Activated CD4-positive, alpha-beta T cell treated with anti-CD3 and anti-CD28 coated beads for 48 hours (primary cell): ENCODE measurements at places on chromosomes 3 and 15.

DNA sequence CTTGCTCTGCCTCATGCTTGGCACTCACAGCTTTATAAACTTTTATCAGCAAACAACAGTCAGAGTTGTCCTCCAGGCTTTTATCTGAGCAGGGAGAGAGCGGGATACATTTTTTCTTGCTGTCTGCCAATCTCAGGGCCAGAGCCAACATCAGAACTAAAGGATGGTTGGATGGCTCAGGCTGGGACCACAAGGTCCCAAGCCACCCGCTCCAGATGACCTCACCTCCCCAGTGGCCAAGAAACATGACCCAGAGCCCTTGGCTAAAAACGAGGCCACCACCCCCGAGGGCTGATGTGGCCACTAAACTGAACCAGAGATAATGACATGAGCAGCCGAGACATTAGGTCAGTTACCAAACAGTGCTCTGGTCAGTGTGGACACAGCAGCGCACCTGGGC, 18.8 kb upstream of the SPATA12 start:
- DNase-seq, result no peak

- DNase-seq, result no peak
Observed at GRCh38 chr3:117407317-117407716, 697.7 kb downstream of the TUSC7 start.

DNA sequence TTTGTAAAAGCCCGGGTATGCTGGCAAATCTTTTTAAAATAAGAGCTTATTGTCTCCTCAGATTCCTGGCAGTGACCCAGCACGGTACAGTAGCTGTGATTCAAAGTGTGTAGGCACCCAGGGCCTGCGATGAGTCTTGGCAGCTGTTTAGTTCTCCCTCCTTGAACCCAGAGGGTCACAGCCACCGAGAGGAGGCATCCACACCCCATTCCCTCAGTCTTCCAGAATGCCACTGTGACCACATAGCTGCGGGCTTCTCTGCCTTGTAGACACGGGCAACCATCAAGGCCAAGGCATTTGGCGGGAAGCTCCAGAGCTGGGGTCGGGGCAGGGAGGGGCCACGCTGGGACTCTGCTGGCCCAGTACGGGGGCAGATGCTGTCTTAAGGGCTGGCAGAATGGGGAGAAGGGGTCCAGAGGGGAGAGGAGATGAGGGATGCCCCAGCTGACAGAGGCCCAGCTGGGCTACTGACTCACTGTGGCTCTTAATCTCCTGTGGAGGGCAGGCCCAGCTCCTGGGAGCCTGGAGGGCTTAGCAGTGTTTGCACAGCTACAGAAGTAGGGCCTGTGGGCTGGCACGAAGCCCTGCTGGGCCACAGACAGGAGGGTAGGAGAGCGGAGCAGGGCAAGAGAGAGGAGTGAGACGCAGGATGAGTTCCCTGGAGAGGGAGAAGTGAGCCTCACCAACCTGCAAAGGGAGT, 68.8 kb upstream of the DLG1 start:
- DNase-seq, result no peak

DNA sequence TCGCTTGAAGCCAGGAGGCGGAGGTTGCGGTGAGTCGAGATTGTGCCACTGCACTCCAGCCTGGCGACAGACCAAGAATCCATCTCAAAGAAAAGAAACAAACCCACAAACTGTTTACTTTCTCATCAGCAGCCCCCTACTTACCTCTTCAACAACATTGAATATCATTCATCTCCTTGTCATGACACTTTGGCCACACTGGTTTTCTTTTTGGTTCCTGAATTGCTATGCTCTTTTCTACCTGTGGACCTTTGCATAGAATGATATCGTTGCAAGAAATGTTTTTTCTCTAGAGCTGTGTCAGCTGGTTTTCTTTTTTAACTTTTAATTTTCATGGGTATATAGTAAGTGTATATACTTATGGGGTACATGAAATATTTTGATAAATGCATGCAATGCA, 82.4 kb downstream of the CD200 start:
- no peak for DNase-seq

GRCh38 chr3:126355777-126356372, 1.3 kb downstream of the KLF15 start:
- no peak for DNase-seq

DNA sequence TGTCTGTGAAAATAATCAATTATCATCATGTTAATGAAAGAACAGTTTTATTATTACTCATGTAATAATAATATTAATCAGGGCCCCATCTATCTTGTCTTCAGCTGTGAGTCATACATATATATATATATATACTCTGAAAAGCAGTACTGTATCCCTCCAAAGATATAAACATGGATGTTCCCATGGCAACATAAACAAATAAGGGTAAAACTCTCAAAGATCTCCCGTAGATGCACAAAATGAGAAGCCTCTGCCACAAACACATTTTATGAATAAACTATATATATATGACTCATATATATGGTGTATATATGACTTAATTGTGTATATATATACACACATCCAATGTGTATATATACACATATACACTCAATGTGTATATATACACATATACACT, 163.8 kb upstream of the ARHGEF26 start:
- DNase-seq, result no peak

DNA sequence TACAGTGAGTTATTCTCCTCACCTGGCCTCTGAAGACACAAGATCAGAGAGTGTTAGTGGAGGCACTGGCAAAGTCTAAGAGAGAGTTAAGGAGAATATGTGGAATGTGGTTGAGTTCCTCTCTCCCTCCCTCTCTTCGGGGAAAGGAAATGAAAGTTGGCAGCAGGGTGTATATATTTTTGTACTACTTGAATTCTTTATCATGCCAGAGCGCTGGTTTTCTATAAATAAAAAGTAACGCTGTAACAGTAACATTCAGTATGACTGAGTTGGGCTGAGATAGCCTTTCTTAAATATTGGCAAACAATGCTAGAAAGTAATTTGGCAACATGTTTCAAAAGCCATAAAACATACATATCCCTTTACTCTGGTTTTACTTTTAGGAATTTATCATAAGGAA, 77.5 kb upstream of the TNFAIP8L3 start:
- no peak for DNase-seq

- DNase-seq, result no peak
Observed at GRCh38 chr3:196652961-196653795, 13.7 kb downstream of the NRROS start.

GRCh38 chr15:47507221-47507985, 209.9 kb upstream of the SEMA6D start:
- no peak for DNase-seq

DNA sequence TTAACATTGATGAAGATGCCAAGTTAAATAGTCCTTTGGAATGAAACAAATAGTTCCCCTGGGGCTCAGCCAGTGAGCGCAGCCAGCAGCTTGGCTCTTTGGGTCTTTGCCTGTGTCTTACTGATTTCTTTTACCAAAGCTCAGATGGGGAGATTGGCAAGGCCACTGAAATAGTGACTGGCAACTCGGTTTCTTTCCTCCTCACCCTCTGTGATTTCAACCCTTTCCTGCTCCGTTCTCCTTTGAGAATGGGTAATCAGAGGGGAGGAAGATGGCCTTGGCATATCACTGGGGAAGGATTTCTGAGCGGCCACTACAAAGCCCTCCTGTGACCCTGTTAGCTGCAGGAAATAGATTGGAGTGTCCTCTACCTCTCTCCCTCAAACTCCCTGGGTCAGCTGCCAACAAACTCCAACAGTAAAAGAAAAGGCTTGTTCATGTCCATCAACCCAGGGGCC, 337.1 kb upstream of the LRRFIP2 start:
- no peak for DNase-seq

- DNase-seq, result no peak
Observed at GRCh38 chr15:28974142-28974541, 88.4 kb downstream of the APBA2 start.

DNA sequence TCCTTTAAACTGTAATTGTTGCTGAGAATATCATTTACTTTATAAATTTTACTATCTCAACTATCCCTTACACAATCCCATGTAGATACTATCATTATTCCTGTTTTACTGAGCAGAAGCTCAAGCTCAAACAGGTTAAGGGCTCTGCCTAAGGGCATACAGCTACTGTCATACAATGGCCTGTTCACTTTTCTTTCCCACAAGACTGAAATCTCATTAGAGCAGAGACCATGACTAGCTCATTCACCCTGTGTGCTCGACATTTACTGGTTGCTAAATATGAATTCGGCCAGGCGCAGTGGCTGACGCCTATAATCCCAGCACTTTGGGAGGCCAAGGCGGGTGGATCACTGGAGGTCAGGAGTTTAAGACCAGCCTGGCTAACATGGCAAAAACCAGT, 1.6 kb upstream of the MESP2 start:
- DNase-seq, result no peak

- no peak for DNase-seq
Observed at GRCh38 chr15:67504796-67505195, 16.1 kb upstream of the C15orf61 start.

DNA sequence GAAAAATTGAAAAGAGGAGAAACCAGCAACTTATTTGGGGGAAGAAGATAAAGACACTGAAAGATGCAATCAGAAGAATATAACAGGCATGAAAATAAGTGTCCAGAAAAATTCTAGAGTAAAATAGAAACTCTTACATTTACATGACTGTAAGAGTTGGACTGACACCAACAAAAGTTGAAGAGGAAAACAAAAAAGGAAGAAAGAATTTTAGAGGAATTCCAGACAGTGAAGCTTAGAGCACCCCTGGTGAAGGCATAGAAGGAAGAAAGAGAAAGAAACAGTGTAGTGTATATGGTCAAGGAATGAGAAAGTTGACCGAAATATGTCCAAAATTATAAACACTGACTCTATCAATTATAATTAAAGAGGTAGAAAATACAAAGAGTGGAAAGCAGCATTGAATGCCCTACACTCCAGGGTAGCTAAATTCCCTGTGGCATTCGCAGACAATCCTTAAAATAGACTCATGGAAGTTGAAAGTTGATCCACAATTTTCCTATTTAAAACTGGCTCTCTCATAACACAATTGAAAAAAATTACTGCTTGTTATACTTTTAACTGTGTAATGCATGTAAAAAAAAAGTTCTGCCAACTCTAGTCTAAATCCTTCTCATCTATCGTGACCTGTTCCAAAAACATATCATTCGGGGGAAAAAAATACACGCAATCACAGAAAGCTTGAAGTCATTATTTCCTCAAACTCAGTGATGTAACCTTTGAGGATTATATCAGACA, 102.6 kb upstream of the ABI3BP start:
- no peak for DNase-seq

- peak; percentile 47 for DNase-seq
Observed at GRCh38 chr3:143119974-143120715, 574 bp downstream of the CHST2 start.

- no peak for DNase-seq
Observed at GRCh38 chr3:104628185-104628789, 738.4 kb upstream of the ALCAM start.

DNA sequence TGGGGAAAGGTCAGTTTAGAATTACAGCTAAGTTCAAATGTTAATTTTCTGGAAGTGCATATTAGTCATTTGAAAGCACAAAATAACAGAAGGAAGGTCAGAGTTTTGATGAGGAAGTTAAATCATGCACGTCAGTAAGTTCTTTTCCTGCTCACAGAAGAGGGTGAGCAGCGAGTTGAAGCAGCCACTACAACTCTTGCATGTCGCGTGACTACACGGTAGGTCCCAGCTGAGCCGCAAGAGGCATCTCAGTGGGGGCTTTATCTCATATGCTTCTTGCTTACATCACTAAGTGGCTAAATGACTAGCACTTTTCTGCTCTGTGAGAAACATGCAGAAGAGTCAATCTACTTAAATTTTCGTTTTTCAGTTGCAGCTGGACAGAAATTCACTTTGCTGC, 21.3 kb upstream of the SEC62 start:
- peak; percentile 66 for DNase-seq

- no peak for DNase-seq
Observed at GRCh38 chr3:125644036-125645005, 49.0 kb upstream of the OSBPL11 start.

GRCh38 chr3:172601066-172601832, 78.0 kb upstream of the TNFSF10 start:
- no peak for DNase-seq

DNA sequence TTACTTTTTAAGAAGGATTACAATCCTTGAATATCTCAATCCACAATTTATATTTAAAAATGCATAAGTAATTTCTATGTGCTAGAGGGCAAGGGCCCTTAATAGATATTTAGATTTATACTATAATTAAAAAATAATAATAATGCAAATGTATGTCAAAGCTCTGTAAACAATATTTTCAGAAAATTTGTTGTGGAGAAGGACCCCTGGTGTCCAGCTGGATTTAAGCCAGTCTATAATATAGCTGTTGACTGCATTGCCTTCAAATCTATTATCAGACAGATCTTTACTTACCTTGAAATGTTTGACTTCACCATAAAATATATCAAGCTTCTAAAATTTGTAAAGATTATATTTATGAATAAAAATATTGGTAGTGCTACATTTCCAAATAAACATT, 65.6 kb downstream of the ZBTB20 start:
- DNase-seq, result no peak

DNA sequence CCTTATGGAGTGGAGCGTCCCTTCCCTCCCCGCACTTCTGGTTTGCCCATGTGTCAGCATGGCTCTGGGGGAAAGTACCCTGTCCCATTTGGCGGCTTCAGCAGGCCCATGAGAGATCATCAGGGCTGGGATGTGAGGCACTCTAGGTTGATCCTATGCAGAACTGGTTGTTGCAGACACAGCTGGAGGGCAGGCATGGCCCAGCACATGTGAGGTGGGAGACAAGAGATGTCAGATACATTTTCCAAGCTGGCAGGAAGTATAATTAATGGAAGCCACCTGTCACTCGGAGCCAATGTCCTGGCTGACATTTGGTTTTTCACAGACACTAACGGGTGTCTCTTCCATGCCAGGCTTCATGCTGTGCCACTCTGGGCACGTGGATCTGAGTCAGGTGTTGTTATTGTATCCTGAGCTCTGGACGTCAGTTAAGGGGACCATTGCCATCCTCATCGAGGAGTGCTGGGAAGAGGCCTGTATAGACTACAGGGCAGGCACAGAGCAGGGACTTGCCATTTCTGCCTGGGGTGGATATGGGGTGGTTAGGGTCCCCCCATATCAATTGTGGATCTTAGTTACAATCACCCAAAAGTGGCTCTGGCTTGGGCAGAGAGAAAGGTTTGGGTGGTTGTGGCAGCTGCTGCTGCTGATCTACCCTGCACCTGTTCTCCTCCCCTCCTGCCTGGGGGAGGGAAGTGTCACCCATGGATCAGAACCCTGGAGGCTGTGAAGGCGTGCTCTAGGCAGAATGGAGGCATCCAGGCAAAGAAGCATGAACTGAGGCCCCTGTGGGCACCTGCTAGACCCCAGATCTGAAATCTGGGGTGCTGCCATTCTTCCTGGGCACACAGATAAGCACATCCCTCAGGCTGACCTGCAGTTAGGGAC, 140.7 kb downstream of the FBLN2 start:
- DNase-seq, result no peak

GRCh38 chr15:89177116-89177515, 44.3 kb downstream of the RLBP1 start:
- DNase-seq, result no peak

- DNase-seq, result no peak
Observed at GRCh38 chr3:165614337-165614736, 222.9 kb downstream of the BCHE start.

DNA sequence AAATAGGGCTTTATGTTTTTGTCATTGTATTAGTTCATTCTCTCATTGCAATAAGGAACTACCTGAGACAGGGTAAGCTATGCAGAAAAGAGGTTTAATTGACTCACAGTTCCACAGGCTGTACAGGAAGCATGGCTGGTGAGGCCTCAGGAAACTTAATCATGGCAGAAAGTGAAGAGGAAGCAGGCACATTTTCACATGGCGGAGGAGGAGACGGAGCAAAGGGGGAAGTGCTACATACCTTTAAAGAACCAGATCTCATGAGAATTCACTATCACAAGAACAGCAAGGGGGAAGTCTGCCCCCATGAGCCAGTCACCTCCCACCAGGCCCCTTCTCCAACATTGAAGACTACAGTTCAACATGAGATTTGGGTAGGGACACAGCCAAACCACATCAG, 25.6 kb downstream of the CEP63 start:
- no peak for DNase-seq
